ENCODE measurements at places on chromosomes 1 and 21. TPM values are rescaled to one million over a fixed set of nuclear protein-coding genes. Genes with fewer than 3 reads are reported as not detected.

DNA sequence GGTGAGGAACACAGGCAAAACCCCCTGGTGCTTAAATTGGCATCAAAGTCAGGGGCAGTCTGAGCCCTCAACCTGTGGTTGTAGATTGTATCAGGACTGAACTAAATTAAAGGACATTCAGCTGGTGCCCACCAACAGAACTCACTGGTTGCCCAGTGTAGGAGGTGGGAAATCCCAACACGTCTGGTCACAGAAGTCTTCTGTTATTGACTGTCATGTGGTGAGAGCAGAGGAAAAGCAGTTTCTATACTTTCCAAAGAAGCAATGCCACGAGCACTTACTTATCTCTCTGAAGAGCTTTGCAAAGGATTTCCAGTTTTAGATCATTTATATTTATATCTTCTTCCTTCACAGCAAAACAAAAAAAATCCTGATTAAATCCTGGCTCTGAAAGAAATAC lies 15.0 kb upstream of the ACTA1 start:
- H3K27me3 ChIP-seq, result no peaks in the 10 kb centered on the region
- H3K4me1 ChIP-seq, result no peaks in the 10 kb centered on the region
- H3K36me3 ChIP-seq, result no peaks in the 10 kb centered on the region
- H3K4me3 ChIP-seq, result no peak overlapping the region

Gene KRTAP20-2
- total RNA-seq, result not detected

Gene OSCP1
- 1.4 TPM for total RNA-seq

DNA sequence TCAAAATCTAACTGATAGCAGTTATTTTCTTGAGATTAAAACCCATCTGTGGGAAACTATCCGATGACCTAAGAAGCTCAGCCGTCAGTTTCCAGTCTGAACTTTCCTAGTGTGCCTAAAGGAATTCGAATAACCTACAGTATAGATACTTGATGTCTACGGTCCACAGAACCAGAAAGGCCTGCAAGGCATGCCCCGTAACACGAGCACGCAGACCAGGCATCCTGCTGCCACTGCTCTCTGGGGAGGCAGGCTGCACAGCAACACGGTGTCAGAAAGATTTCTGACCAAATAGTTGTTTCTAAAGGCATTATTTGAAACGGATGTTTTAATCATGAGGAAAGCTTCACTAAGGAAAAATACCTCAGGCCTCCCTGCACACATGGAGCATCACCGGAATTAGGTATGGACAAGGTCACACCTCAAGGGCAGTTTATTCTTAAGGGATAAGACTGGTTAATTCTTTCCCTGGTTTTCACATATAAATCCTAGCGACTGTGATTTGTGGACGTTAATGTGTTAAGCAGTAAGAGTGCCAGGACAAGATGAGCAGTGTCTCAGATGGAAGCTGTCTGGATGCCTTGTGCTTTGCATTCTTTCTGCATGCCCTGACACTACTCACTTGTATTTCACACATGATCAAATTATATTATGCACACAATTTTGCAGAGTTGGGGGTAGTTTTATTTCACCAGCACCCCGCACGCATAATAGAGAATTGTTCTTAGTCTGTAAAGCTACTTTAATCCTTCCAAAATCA lies 49.0 kb upstream of the NADK start:
- H3K27me3 ChIP-seq, result no peaks in the 10 kb centered on the region
- peaks cover 5% of the 10 kb centered on the region for H3K4me1 ChIP-seq
- no peak overlapping the region for H3K27ac ChIP-seq
- peaks cover 59% of the 10 kb centered on the region for H3K36me3 ChIP-seq
- no peak overlapping the region for H3K4me3 ChIP-seq
